Non-pigmented ciliary epithelial cell (primary cell): ENCODE measurements at places on chromosomes 16 and 17.

DNA sequence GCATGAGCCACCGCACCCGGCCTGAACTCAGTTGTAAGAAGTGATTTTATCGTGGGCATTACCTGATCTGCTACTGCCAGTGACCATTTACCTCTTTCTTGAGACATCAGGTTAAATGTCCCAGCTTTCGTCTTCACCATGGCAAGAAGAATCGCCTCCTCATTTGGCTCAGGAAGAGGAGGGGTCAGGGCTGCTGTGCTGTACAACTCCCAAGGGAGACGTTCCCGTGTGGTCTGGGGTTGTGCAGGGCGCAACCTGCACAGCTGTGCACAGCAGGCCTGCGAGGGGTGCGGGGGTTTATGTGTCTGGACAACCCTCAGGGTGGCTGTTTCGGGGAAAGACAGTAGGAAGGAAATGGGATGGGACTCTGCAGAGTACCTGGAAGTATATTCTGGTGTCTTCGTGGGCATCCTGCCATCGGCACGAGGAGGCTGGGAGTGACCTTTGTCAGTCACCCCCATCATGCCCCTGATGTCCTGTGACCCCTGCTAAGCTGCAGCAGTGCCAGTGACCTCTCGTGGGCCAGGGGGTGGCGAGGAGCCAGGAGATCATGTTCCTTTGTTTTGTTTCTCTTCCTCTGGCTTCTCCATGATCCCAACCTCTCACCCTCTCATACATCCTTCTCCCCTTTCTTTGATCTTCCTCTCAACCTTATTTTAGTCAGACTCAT lies 27.3 kb downstream of the CIBAR2 start:
- no peak for DNase-seq

- DNase-seq, result no peak
Observed at GRCh38 chr17:75596320-75597087, 8.9 kb downstream of the MYO15B start.

DNA sequence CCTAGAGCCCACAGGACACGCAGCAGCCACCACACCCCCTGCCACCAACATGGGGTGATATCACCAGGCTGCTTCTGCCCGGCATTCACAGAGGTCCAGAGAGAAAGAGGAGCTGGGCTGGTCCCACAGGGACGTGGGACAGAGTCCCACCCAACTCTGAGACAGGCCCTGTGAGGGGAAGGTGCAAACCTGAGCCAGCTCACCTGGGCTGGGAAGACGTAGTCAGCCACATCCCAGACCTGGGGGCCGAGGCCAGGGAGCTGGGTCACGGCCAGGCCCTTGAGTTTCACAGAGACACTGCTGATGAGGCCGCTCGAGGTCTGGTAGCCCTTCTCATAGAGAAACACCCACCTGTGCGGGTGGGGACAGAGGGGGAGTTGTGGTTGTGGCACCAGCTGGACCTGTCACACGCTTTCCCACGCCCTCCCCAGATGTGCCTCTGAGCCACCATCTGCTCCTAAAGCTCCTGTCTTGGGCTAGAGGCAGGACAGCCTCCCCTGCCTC lies 11.2 kb downstream of the P2RX1 start:
- no peak for DNase-seq

GRCh38 chr16:30069611-30070462 lies 4.3 kb downstream of the ALDOA start:
- no peak for DNase-seq

DNA sequence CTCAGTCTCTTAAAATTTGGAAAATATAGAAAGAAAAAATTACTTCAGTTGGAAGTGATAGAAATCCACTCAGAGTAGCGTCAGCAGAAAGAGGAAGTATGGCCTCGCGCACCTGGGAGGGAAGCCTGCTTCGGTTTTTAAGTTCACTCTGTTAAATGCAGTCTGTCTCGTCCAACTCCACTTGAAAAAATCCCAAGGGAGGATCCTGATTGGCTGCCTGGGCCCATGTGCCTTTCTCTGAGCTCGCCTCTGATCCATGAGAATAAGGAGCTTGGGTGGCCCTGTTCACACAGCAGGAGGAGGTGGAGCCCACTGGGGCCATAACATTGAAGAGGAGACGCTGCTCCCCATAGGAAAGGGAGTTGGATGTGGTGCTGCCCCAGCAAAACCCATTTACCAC lies 40.7 kb downstream of the DNAJA2 start:
- no peak for DNase-seq

DNA sequence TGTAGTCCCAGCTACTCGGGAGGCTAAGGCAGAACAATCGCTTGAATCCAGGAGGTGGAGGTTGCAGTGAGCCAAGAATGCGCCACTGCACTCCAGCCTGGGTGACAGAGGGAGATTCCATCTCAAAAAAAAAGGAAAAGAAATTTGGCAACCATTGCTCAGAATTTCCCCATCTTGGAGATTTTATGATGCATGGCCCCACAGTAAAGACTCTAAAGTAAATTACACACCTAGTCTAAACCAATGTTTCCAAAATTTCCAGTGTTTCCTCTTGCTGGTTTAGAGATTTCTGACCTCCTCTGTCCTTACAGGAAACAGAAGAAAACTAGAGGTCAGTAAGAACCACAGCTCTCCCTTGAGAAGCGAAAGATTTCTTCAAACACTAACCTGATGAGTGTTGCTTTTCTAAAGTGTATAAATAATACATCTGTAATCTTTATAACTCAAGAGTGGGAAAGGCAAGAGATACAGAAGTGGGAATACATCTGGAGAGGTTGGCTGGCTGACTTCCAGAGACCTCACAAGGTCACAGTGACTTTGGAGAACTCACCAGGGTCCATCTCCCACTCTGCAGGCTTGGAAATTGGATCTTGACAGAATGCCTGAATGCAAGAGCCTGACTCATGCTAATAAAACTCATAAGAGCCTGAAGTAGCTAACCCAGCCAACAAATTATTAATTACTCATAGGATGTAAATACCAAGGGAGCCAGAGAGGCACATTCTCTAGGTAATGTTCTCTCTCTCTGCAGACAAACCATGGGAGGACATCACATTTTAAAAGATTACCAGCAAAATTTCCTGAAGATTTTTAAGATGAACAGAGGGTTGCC lies 8.8 kb downstream of the ADAT1 start:
- no peak for DNase-seq

- no peak for DNase-seq
Observed at GRCh38 chr17:75712446-75712845, 8.8 kb upstream of the ITGB4 start.

DNA sequence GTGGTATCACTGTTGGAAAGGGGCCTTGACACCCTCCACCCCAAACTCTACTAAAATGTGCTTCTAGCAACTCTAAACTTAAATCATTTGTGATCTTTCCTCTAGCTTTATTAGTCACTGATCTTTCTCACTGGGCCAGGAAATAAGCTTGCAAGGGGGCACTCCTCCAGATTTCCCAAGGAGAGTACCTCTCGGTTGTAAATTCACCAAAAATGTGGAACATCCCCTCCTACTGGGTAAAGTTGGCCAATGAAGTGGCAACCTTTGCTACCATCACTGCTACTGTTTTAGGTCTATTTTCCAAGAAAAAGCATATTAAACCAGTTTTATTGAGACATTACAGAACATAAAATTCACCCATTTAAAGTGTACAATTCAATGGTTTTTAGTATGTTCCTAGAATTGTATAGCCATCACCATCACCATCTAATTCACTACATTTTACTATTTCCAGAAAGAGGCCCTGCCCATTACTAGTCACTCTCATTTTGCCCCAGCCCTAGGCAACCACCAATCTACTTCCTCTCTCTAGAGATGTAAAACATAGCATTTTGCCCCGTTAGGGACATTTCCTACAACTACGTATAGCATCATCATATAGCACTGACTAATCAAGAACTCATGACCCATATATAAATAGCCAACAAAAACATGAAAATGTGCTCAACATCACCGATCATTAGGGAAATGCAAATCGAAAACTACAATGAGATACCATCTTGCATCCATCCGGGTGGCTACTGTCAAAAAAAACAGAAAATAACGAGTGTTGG lies 44.6 kb upstream of the ADCY9 start:
- no peak for DNase-seq

- DNase-seq, result no peak
Observed at GRCh38 chr16:561957-562938, 2.1 kb downstream of the PRR35 start.

GRCh38 chr16:87166934-87167333 lies 150.3 kb downstream of the C16orf95 start:
- no peak for DNase-seq

- DNase-seq, result no peak
Observed at GRCh38 chr16:50137268-50137667, 15.8 kb upstream of the TENT4B start.

GRCh38 chr17:30821871-30822723 lies 2.4 kb downstream of the CRLF3 start:
- DNase-seq, result no peak

DNA sequence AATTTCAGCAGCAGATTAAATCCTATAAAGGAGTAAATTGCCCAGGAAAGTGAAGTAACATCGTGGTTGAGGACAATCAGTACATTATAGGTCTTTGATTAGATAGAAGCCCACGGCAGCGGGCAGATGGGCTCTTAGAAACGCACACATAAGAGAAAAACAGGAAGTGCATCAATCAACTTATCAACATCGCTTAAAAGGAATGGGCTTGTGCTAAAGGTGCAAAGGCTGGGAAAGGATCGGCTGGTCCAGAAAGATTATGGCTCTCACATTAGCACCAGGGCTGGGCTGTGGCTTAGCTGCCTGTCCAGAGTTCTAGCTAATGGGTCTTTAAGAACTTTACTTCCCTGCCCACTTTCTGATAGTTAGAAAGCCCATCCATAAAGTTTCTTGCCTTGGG lies 292.0 kb upstream of the TNRC6C start:
- no peak for DNase-seq

DNA sequence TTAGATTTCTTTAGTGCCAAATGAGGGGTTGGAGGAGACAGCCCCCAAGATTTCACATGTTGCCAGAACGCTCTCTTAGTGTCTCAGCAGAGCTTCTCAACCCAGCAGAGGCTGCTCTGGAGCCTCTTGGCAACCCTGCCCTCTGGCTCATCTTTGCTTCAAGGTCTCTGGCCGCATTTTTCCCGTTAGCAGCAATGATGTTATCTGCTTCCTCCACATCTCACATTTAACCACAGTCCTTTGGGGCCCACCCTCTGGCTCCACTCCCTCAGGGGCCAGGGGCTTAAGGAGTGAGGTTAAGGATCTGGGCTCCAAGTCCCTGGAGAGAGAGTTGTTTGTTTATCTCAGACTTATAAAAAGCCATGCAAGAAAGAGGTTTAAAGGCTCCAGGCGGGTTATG lies 3.3 kb upstream of the XYLT1 start:
- no peak for DNase-seq

- DNase-seq, result no peak
Observed at GRCh38 chr16:68297908-68298307, 12.8 kb downstream of the SLC7A6OS start.

GRCh38 chr17:75645501-75645888 lies 12.3 kb downstream of the SMIM5 start:
- peak; percentile 43 for DNase-seq

DNA sequence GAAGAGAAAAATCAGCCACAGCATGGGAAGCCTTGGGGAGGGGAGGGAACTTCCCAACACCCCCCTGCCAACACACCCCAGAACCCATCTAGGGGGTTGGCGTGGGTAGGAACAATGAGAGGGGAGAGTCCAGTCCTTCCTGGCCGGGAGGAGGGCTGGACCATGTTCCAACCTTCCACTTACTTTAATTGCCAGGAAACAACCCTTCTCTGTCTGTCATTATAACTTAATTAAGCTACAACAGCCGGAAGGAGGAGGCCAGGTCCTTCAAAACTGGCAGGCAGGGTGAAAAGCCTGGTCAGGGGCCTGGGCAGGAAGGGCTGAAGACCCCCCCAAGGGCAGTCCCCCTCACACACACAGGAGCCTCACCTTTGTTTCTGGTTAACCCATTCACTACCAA lies 447.0 kb downstream of the SOX9 start:
- no peak for DNase-seq

- no peak for DNase-seq
Observed at GRCh38 chr17:4942760-4943508, 2.9 kb downstream of the RNF167 start.

DNA sequence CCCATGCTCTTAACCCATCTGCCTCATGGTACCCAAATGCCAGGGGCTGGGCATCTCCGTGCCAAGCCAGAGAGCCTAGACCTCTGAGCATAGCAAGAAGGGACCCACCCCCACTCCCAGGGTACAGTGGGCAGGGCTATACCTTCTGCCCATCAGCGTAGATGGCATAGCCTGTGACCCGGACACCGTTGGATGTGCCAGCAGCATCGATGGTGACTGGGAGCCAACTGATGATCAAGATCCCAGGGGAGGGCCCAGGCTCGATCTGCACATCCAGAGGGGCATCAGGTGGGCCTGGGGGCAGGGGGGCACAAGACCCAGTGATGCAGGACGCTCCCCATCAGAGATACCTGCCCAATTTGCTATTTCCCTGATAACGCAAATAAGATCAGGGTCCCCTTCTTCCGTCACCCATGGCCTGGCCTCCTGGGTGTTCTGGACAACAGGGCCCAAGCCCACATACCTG lies 17.1 kb downstream of the TSPOAP1 start:
- DNase-seq, result no peak

- no peak for DNase-seq
Observed at GRCh38 chr17:52532373-52532772, 373.9 kb upstream of the CA10 start.

- no peak for DNase-seq
Observed at GRCh38 chr17:17183744-17184143, 22.4 kb downstream of the PLD6 start.

- DNase-seq, result no peak
Observed at GRCh38 chr17:51901242-51901641, 257.3 kb downstream of the CA10 start.

DNA sequence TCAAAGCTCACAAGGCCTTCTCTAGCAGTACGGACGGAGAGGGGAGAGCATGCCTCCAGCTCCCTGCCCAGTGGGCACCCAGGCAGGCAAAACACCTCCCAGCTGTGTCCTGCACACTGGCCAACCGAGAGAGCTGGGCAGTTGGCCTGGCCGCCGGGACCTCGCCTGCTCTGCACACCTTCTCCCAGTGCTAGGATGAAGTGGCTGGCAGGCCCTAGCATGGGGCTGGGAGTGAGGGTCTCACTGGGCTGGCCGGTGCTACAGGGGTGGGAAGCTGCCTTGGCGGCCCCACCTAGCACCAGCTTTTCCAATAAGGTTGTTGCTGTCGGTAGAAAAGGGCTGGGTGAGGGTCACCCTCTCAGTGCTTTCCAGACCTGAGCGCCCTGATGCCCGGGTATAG lies 60.2 kb downstream of the SDK2 start:
- DNase-seq, result no peak

GRCh38 chr17:65598746-65599145 lies 37.3 kb upstream of the AXIN2 start:
- DNase-seq, result no peak
